ENCODE measurements at places on chromosomes 5 and 9. TPM values are rescaled to one million over a fixed set of nuclear protein-coding genes. Genes with fewer than 3 reads are reported as not detected.

Gene PTGES2
- 54.4 TPM for total RNA-seq

Gene SHOC1
- total RNA-seq = not detected

Gene IFNB1
- under 0.01 TPM for total RNA-seq

Gene CCL21
- not detected for total RNA-seq

Data from hematopoietic multipotent progenitor cell (in vitro differentiated cells).